ENCODE measurements at places on chromosomes 12 and 14. TPM values are rescaled to one million over a fixed set of nuclear protein-coding genes. Genes with fewer than 3 reads are reported as not detected.

Gene PRICKLE1
- 21.7 TPM for total RNA-seq

Gene KRT78
- not detected for total RNA-seq

Gene ACSS3
- 21.2 TPM for total RNA-seq

DNA sequence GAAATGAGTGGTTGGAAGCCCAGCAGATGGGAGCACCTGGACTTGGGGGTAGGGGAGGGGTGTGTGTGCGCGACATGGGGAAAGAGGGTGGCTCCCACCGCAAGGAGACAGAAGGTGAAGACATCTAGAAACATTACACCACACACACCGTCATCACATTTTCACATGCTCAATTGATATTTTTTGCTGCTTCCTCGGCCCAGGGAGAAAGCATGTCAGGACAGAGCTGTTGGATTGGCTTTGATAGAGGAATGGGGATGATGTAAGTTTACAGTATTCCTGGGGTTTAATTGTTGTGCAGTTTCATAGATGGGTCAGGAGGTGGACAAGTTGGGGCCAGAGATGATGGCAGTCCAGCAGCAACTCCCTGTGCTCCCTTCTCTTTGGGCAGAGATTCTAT is 9.2 kb downstream of the GABARAPL1 start:
- no peaks in the 10 kb centered on the region for H3K27me3 ChIP-seq
- H3K27ac ChIP-seq: no peak overlapping the region
- no peaks in the 10 kb centered on the region for H3K4me1 ChIP-seq

Data from kidney (tissue), 22 donors.